ENCODE measurements at places on chromosomes 4 and X. TPM values are rescaled to one million over a fixed set of nuclear protein-coding genes. Genes with fewer than 3 reads are reported as not detected.
A peak's percentile ranks its signal among the peaks of the same experiment; 100 is the strongest.

TMPRSS11F gene
- not detected for total RNA-seq

SYNPO2 gene
- 4.7 TPM for total RNA-seq

ZRSR2 gene
- 9.3 TPM for total RNA-seq

CLDN34 gene
- total RNA-seq: not detected

OCRL gene
- 36.2 TPM for total RNA-seq

SNCA gene
- total RNA-seq: 27.3 TPM

NXF2B gene
- total RNA-seq: not detected

UGT8 gene
- total RNA-seq: 7.7 TPM

DDX60 gene
- total RNA-seq: 59.5 TPM

GRCh38 chr4:38914854-38915253 lies 47.2 kb downstream of the FAM114A1 start:
- H3K27ac ChIP-seq: no peak overlapping the region
- DNase-seq: no peak
- H3K27me3 ChIP-seq: no peaks in the 10 kb centered on the region
- no peaks in the 10 kb centered on the region for H3K4me1 ChIP-seq
- H3K36me3 ChIP-seq: peaks cover 78% of the 10 kb centered on the region

DNA sequence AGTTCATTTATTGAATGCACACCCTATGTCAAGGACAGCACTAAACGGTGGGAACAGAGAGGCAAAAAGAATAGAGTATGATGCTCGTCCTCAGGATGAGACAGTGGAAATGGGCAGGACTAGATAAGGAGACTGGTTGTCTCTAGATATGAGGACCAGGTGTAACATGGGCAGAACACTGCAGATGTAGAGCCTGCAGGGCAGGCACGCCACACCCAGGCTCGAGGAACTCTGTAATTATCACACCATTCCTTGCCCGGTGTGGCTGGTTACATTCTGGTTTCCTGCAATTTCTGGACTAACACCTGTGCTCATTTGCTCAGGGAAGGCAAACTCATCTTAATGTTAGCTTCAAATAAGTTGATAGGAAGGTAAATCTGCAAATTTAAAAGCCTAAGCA lies 334.4 kb downstream of the DHX15 start:
- DNase-seq: no peak
- H3K4me1 ChIP-seq: peaks cover 3% of the 10 kb centered on the region
- H3K27me3 ChIP-seq: no peaks in the 10 kb centered on the region
- no peak overlapping the region for H3K4me3 ChIP-seq
- no peak overlapping the region for H3K27ac ChIP-seq

- no peak overlapping the region for H3K27ac ChIP-seq
- no peak for DNase-seq
- H3K4me1 ChIP-seq: no peaks in the 10 kb centered on the region
- no peaks in the 10 kb centered on the region for H3K27me3 ChIP-seq
- H3K36me3 ChIP-seq: peaks cover 48% of the 10 kb centered on the region
These were observed 36.8 kb downstream of the BOD1L1 start for GRCh38 chr4:13590766-13591165.

- no peak overlapping the region for H3K4me3 ChIP-seq
- no peaks in the 10 kb centered on the region for H3K4me1 ChIP-seq
- H3K27me3 ChIP-seq: no peaks in the 10 kb centered on the region
These were observed 103.6 kb downstream of the GNL3L start for GRCh38 chrX:54633641-54634040.

DNA sequence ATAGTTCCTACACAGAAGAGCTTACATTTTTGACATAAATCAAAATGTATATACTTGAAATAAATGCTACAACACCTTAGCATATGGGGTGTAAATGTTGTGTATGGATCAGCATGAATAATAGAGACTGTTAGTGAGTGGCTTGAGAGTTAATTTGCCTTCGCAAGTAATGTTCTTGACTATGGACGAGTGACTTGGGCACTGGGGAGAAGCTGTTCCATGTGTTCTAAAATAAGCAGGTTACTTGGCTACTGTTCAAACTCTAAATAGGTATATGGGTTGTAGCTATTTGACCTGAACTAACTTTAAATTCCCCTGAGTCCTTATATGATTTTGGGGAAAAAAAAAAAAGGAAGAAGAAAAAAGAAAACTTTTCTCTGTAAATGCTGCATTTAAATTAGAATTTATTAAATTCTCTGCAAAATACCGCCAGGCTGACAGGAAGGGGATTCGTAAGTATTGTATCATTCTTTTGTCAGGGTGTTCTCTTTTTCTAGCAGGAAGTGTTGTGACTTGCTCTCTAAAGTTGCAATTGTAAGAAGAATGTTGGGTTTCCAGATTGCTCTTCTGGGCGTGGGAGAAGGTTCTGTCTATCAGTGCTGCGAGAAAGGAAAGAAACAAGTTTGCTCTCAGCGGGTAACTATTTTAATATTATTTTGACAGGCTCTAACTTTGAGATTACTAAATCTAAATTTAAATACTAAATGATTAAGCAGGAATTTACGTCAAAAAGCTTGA lies 32.2 kb downstream of the PLS3 start:
- H3K36me3 ChIP-seq: peaks cover 5% of the 10 kb centered on the region
- peak overlapping the region; percentile 82 for H3K27ac ChIP-seq
- no peaks in the 10 kb centered on the region for H3K27me3 ChIP-seq
- H3K4me3 ChIP-seq: peak overlapping the region; percentile 91
- peaks cover 22% of the 10 kb centered on the region for H3K4me1 ChIP-seq
- peak; percentile 56 for DNase-seq

DNA sequence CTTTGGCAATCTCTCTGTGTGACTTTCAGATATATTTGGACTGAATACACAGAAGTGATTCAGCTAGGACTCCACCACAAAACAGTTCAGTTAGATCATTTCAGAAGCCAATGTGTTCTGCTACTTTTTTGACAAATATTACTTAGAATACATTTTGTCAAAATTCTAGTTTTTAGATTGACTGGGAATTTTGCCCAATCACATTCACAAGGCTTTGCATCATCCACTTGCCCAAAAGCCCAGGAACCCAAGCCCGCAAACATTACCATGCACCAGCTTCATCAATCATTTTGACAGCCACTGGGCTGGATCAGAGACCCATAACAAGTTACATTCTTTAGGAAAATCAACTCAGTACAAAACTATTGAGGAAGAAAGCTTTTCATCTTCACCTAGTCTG lies 256.6 kb upstream of the NDST3 start:
- no peak overlapping the region for H3K27ac ChIP-seq
- DNase-seq: peak; percentile 88
- no peaks in the 10 kb centered on the region for H3K27me3 ChIP-seq

GRCh38 chr4:2798399-2799223 lies 5.7 kb downstream of the SH3BP2 start:
- H3K27me3 ChIP-seq: no peaks in the 10 kb centered on the region
- H3K4me3 ChIP-seq: no peak overlapping the region
- H3K27ac ChIP-seq: no peak overlapping the region
- peaks cover 50% of the 10 kb centered on the region for H3K4me1 ChIP-seq

GRCh38 chr4:186039697-186040096 lies 29.3 kb upstream of the TLR3 start:
- DNase-seq: no peak
- H3K27me3 ChIP-seq: peaks cover 15% of the 10 kb centered on the region
- H3K27ac ChIP-seq: no peak overlapping the region
- H3K4me1 ChIP-seq: no peaks in the 10 kb centered on the region

- no peak for DNase-seq
- H3K36me3 ChIP-seq: no peaks in the 10 kb centered on the region
- H3K4me3 ChIP-seq: no peak overlapping the region
These were observed 133.0 kb upstream of the TMLHE start for GRCh38 chrX:155745792-155746191.

DNA sequence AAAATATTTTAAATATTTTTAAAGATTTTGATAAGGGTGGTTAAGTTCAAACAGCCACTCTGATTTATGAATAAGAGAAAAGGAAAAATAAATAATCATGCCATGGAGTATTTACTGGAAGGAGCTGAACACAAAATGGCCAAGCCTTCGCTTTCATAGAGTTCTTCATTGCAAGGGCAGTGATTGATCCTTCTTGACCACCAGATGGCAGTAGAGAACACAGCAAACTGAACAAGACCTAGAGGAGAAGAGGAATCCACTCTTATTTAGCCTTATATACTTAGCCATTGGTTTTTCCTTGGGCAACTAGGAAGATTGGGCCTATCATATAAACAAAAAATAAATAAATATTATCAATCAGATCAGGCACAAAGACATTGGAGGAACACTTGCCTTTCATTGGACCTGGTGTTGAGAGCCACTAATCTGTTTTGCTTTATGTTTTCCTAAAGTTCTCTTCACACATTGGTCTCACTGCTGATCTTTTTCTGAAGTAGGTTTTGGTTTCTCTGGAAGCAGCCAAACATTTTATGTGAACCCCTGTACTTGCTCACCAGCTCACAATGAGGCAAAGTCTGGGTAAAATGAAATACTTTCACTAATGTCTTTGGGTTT lies 58.1 kb upstream of the PARM1 start:
- H3K27ac ChIP-seq: no peak overlapping the region
- H3K4me3 ChIP-seq: no peak overlapping the region
- peaks cover 3% of the 10 kb centered on the region for H3K27me3 ChIP-seq

- no peak for DNase-seq
- no peak overlapping the region for H3K4me3 ChIP-seq
- H3K27me3 ChIP-seq: no peaks in the 10 kb centered on the region
- H3K4me1 ChIP-seq: no peaks in the 10 kb centered on the region
These were observed 1489.4 kb downstream of the RAPGEF2 start for GRCh38 chr4:160592258-160592657.

GRCh38 chr4:73021634-73022033 lies 47.9 kb downstream of the COX18 start:
- H3K4me1 ChIP-seq: no peaks in the 10 kb centered on the region
- H3K27me3 ChIP-seq: no peaks in the 10 kb centered on the region
- DNase-seq: peak; percentile 33
- H3K27ac ChIP-seq: no peak overlapping the region
- H3K4me3 ChIP-seq: no peak overlapping the region

DNA sequence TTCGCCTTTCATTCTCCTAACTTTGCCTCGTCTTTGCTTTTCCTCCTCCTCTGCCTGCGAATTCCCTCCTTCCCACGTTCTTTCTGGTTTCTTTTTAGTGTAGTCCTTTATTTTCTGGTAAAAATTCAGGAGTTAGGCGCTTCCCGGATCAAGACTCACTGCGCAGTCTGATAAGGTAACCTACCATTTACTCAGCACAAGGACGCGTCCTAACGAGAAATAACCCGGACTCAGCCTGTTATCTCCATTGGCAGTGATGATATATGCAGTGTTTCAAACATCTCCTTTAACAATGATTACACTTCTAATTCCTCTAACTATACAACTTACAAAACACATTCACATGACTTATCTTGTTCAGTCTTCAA lies 357 bp upstream of the ETNPPL start:
- no peak for DNase-seq
- H3K27ac ChIP-seq: no peak overlapping the region
- H3K27me3 ChIP-seq: peaks cover 25% of the 10 kb centered on the region
- H3K4me1 ChIP-seq: peaks cover 7% of the 10 kb centered on the region

DNA sequence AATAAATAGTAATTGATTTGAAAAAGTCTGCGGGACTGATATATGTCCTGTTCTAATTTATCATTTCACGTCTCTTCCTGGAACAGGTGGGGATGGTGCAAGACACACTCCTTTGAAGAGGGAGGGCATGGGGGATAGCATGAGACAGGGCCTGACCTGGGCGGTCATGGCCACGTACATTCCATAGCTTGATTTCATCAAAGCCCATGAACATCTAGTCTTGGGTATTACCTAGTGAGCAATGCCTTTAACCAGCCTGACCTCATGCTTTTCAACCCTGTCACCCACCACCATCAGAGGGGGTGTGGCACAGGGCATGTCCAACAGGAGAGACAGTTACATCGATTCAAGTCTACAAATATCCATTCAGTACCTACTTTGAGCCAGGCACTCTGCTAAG lies 52.3 kb upstream of the HOPX start:
- H3K27me3 ChIP-seq: no peaks in the 10 kb centered on the region
- H3K27ac ChIP-seq: no peak overlapping the region
- H3K36me3 ChIP-seq: no peaks in the 10 kb centered on the region

DNA sequence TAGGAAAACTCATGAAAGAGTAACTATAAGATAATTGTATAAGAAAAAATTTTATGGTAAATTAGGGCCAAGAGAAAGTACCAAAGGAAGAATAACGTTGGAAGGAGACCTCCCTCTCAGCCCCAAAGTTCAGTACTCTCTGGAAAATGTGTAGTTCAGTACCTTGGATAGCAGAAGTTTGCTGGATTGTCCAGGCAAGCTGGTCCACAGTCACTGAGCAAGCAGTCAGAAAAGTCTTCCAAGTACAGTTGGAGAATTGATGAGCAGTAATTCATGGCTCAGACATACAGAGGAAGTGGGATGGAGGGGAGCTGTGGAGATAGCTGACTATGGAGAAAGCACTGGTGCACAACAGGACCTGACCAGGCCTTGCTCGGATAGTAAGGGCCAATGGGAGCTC lies 598.2 kb upstream of the NDST4 start:
- no peaks in the 10 kb centered on the region for H3K4me1 ChIP-seq
- H3K36me3 ChIP-seq: no peaks in the 10 kb centered on the region
- DNase-seq: no peak
- H3K27me3 ChIP-seq: no peaks in the 10 kb centered on the region
- no peak overlapping the region for H3K4me3 ChIP-seq
- H3K27ac ChIP-seq: no peak overlapping the region

GRCh38 chrX:72107841-72108595 lies 23.7 kb downstream of the RTL5 start:
- H3K27ac ChIP-seq: no peak overlapping the region
- DNase-seq: no peak
- H3K27me3 ChIP-seq: no peaks in the 10 kb centered on the region
- H3K36me3 ChIP-seq: no peaks in the 10 kb centered on the region

- H3K27me3 ChIP-seq: no peaks in the 10 kb centered on the region
- H3K4me1 ChIP-seq: peaks cover 3% of the 10 kb centered on the region
These were observed 41.9 kb upstream of the SPRY1 start for GRCh38 chr4:123354701-123355100.

GRCh38 chr4:151715881-151716280 lies 44.9 kb downstream of the GATB start:
- H3K4me1 ChIP-seq: peaks cover 3% of the 10 kb centered on the region
- no peak for DNase-seq
- no peaks in the 10 kb centered on the region for H3K27me3 ChIP-seq
- H3K27ac ChIP-seq: no peak overlapping the region

DNA sequence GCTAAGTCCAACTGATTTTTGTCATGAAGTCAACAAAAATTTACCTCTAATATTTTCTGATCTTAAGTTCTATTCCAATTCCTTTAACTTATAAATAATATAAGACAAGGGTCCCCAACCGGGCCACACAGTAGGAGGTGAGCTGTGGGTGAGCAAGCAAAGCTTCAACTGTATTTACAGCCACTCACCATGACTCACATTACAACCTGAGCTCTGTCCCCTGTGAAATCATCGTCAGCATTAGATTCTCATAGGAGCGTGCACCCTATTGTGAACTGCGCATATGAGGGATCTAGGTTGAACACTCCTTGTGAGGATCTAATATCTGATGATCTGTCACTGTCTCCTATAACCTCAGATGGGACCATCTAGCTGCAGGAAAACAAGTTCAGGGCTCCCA lies 227.4 kb downstream of the MAPK10 start:
- no peaks in the 10 kb centered on the region for H3K4me1 ChIP-seq
- no peaks in the 10 kb centered on the region for H3K36me3 ChIP-seq
- no peak overlapping the region for H3K4me3 ChIP-seq
- no peaks in the 10 kb centered on the region for H3K27me3 ChIP-seq

DNA sequence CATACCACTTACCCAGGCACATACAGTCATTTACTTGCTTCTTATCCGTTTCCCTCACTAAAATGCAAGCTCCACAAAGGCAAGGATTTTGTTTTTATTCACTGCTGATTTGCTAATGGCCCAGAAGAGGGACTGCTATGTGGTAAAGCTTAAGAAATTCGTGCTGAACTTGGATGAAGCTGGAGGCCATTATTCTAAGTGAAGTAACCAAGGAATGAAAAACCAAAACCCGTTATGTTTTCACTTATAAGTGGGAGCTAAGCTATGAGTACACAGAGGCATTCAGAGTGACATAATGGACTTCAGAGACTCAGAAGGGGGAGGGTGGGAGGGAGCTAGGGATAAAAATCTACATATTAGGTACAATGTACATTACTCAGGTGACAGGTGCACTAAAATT lies 47.2 kb downstream of the RAB33B start:
- DNase-seq: no peak
- no peak overlapping the region for H3K27ac ChIP-seq
- no peak overlapping the region for H3K4me3 ChIP-seq

All from astrocyte (in vitro differentiated cells and primary cell).